ENCODE measurements at places on chromosomes 1 and 21.

GRCh38 chr1:53197291-53198200, 922 bp downstream of the CPT2 start:
- peaks cover 11% of the 10 kb centered on the region for H3K4me1 ChIP-seq
- no peaks in the 10 kb centered on the region for H3K36me3 ChIP-seq
- peaks cover 4% of the 10 kb centered on the region for H3K27me3 ChIP-seq
- peak overlapping the region; percentile 94 for H3K4me3 ChIP-seq
- peak overlapping the region; percentile 70 for H3K27ac ChIP-seq
- DNase-seq: no peak

- no peaks in the 10 kb centered on the region for H3K36me3 ChIP-seq
- H3K4me3 ChIP-seq: no peak overlapping the region
- H3K27ac ChIP-seq: no peak overlapping the region
- no peak for DNase-seq
- no peaks in the 10 kb centered on the region for H3K4me1 ChIP-seq
These were observed 39.5 kb downstream of the TRIM11 start for GRCh38 chr1:228366866-228367741.

- peak overlapping the region; percentile 99 for H3K4me3 ChIP-seq
- peaks cover 6% of the 10 kb centered on the region for H3K27me3 ChIP-seq
- H3K4me1 ChIP-seq: peaks cover 22% of the 10 kb centered on the region
- peak; percentile 52 for DNase-seq
These were observed 1.2 kb downstream of the PIK3C2B start for GRCh38 chr1:204493145-204493983.

DNA sequence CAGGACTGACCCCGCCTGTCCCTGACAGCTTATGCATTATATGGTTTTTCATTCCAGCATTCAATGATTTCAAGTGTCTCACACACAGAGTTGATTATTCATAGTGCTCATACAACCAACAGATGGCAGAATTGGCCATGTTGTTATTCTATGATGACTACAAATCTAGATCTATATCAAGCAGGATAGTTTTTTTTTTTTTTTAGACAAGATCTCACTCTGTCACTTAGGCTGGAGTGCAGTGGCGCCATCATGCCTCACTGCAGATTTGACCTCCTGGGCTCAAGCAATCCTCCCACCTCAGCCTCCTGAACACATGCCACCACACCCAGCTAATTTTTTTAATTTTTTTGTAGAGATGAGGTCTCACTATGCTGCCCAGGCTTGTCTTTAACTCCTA, 40.1 kb upstream of the LRRC8D start:
- DNase-seq: peak; percentile 32
- no peaks in the 10 kb centered on the region for H3K36me3 ChIP-seq
- no peak overlapping the region for H3K27ac ChIP-seq
- no peak overlapping the region for H3K4me3 ChIP-seq
- H3K4me1 ChIP-seq: no peaks in the 10 kb centered on the region

- H3K27me3 ChIP-seq: no peaks in the 10 kb centered on the region
- H3K4me3 ChIP-seq: no peak overlapping the region
- no peaks in the 10 kb centered on the region for H3K36me3 ChIP-seq
These were observed 60.5 kb upstream of the KIAA1614 start for GRCh38 chr1:180851995-180852887.

DNA sequence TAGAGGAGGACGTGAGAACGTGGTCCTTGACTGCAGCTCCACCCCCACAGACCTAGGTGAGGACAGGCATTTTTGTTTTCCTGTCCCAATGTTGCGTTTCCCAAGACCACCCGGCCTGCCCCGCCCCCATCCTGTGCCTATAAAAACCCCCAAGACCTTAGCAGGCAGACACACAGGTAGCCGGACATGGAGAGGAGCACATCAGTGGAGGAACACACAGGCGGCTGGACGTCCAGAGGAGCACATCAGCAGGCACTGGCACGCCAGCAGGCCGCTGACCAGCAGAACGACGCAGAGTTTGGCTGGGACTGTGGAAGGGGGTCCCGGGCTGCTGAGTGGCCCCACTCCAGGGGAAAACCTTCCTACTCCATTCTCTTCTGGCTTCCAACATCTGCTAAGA, 12.7 kb upstream of the HMGCL start:
- peak; percentile 30 for DNase-seq
- no peak overlapping the region for H3K27ac ChIP-seq
- no peaks in the 10 kb centered on the region for H3K4me1 ChIP-seq
- H3K27me3 ChIP-seq: peaks cover 10% of the 10 kb centered on the region

- no peaks in the 10 kb centered on the region for H3K36me3 ChIP-seq
- no peaks in the 10 kb centered on the region for H3K27me3 ChIP-seq
- H3K4me1 ChIP-seq: peaks cover 2% of the 10 kb centered on the region
- no peak for DNase-seq
These were observed 26.1 kb downstream of the PROK1 start for GRCh38 chr1:110477041-110477440.

- no peaks in the 10 kb centered on the region for H3K27me3 ChIP-seq
- H3K4me3 ChIP-seq: no peak overlapping the region
- DNase-seq: no peak
- no peaks in the 10 kb centered on the region for H3K4me1 ChIP-seq
- no peaks in the 10 kb centered on the region for H3K36me3 ChIP-seq
These were observed 219.3 kb downstream of the KCNJ6 start for GRCh38 chr21:37696936-37697335.

DNA sequence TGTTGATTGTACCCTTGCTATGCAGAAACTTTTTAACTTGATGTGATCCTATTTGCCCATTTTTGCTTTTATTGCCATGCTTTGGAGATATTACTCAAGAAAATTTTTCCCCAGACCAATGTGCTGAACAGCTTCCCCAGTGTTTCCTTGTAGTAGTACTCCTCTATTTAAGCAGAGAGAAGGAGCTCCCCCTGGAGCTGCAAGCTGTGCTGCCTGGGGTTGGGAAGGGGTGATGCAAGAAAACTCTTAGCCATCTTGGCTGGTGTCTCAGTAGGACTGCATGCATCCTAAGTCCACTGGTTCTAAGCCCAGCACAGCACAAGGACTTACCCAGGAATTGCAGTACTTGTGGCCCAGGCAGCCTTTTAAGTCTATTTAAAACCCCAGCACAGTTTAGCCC, 121.6 kb downstream of the NTMT2 start:
- H3K36me3 ChIP-seq: no peaks in the 10 kb centered on the region
- peak; percentile 54 for DNase-seq
- H3K4me3 ChIP-seq: no peak overlapping the region
- H3K27ac ChIP-seq: no peak overlapping the region
- no peaks in the 10 kb centered on the region for H3K27me3 ChIP-seq

GRCh38 chr21:29376556-29376955, 77.8 kb downstream of the BACH1 start:
- H3K36me3 ChIP-seq: no peaks in the 10 kb centered on the region
- no peaks in the 10 kb centered on the region for H3K4me1 ChIP-seq
- H3K27me3 ChIP-seq: no peaks in the 10 kb centered on the region
- DNase-seq: peak; percentile 80
- no peak overlapping the region for H3K4me3 ChIP-seq
- no peak overlapping the region for H3K27ac ChIP-seq

DNA sequence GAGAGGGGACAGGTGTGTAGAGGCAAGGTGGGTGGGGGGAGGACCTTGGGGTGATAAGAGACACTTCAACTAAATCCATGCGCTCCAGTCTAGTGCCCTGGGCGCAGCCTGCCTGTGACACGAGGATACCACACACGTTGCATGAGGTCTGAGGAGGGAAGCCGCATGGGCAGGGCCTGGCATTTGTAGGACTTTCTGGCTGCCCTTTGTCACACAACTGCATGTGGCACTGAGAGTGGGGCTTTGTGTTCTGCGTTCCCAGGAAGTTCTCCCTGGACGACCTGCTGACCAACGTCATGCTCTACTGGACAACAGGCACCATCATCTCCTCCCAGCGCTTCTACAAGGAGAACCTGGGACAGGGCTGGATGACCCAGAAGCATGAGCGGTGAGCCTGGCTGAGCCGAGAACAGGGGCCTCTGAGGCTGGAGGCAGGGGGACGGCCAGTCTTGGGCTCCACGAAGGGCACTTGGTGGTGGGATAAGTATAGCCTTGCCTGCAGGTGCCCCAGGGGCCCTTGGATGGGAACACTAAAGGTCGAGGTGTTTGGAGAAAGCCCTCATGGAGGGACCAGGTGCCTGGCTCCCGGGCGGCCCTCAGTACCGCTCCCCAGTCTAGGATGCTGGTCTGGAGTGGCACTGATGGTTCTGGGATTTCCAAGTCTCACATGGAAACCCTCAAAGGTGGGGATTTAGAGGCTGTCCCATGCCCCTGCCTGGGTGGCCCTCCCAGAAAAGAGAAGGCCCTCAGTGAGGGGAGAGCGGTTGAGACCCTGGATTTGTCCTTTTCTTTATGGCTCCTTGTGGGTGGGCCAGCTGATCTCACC, 34.5 kb downstream of the EPHX1 start:
- H3K4me3 ChIP-seq: no peak overlapping the region
- H3K4me1 ChIP-seq: peaks cover 8% of the 10 kb centered on the region
- no peak for DNase-seq

GRCh38 chr1:225461533-225462428, 33.9 kb upstream of the LBR start:
- H3K36me3 ChIP-seq: no peaks in the 10 kb centered on the region
- no peak overlapping the region for H3K27ac ChIP-seq
- no peak for DNase-seq
- no peak overlapping the region for H3K4me3 ChIP-seq
- H3K27me3 ChIP-seq: no peaks in the 10 kb centered on the region
- H3K4me1 ChIP-seq: peaks cover 34% of the 10 kb centered on the region

GRCh38 chr21:40929833-40930232, 82.9 kb upstream of the DSCAM start:
- H3K36me3 ChIP-seq: no peaks in the 10 kb centered on the region
- peaks cover 3% of the 10 kb centered on the region for H3K4me1 ChIP-seq
- H3K27me3 ChIP-seq: no peaks in the 10 kb centered on the region

- H3K27ac ChIP-seq: no peak overlapping the region
- no peak for DNase-seq
- H3K4me1 ChIP-seq: peaks cover 45% of the 10 kb centered on the region
- peaks cover 32% of the 10 kb centered on the region for H3K27me3 ChIP-seq
- H3K36me3 ChIP-seq: no peaks in the 10 kb centered on the region
These were observed 176.3 kb upstream of the POU3F1 start for GRCh38 chr1:38222891-38223290.

DNA sequence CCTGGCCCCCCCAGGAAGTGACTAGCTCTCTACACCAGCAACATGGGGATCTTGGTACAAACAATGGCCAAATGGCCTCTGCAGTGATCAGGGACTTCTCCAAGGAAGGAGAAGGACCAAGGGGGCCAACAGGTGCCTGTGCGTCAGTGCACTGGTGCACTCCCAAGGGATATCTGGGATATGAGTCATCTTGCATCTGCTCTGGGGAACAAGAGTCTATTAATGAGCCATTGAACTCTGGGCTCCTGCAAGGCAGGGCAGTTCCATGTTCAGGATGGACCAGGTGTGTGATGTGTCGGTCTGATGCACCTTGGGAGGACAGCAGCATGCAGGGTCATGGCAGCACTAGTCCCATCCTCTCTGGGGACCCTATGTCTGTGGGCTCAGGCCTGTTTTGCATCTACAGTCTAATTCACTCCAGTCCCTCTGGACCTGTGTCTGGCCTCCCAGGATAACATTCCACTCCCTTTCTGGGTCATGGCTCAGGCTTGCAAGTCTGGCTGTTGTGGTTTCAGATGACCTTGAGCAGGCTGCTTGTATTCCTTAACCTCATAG, 125.3 kb downstream of the TRABD2B start:
- H3K4me1 ChIP-seq: no peaks in the 10 kb centered on the region
- no peaks in the 10 kb centered on the region for H3K36me3 ChIP-seq
- H3K27me3 ChIP-seq: no peaks in the 10 kb centered on the region
- no peak overlapping the region for H3K27ac ChIP-seq

- no peaks in the 10 kb centered on the region for H3K36me3 ChIP-seq
- no peaks in the 10 kb centered on the region for H3K4me1 ChIP-seq
- H3K27ac ChIP-seq: no peak overlapping the region
These were observed 370.0 kb upstream of the CHRM3 start for GRCh38 chr1:239016337-239016736.

- no peaks in the 10 kb centered on the region for H3K36me3 ChIP-seq
- DNase-seq: no peak
- no peaks in the 10 kb centered on the region for H3K4me1 ChIP-seq
- H3K4me3 ChIP-seq: no peak overlapping the region
These were observed 33.9 kb downstream of the DDR2 start for GRCh38 chr1:162666006-162666645.

GRCh38 chr1:59514061-59514909, 217.4 kb downstream of the FGGY start:
- no peak overlapping the region for H3K27ac ChIP-seq
- no peaks in the 10 kb centered on the region for H3K27me3 ChIP-seq
- no peak overlapping the region for H3K4me3 ChIP-seq

- no peaks in the 10 kb centered on the region for H3K36me3 ChIP-seq
- H3K27me3 ChIP-seq: peaks cover 29% of the 10 kb centered on the region
- no peak overlapping the region for H3K27ac ChIP-seq
- DNase-seq: no peak
- H3K4me3 ChIP-seq: no peak overlapping the region
These were observed 4.8 kb downstream of the KISS1 start for GRCh38 chr1:204191456-204191855.

- peaks cover 20% of the 10 kb centered on the region for H3K4me1 ChIP-seq
- H3K36me3 ChIP-seq: peaks cover 29% of the 10 kb centered on the region
These were observed 7.9 kb upstream of the ELF3 start for GRCh38 chr1:202002507-202002906.

GRCh38 chr1:197733324-197733723, 42.0 kb downstream of the DENND1B start:
- H3K4me1 ChIP-seq: peaks cover 13% of the 10 kb centered on the region
- H3K27ac ChIP-seq: no peak overlapping the region
- DNase-seq: no peak
- H3K27me3 ChIP-seq: no peaks in the 10 kb centered on the region
- no peaks in the 10 kb centered on the region for H3K36me3 ChIP-seq

DNA sequence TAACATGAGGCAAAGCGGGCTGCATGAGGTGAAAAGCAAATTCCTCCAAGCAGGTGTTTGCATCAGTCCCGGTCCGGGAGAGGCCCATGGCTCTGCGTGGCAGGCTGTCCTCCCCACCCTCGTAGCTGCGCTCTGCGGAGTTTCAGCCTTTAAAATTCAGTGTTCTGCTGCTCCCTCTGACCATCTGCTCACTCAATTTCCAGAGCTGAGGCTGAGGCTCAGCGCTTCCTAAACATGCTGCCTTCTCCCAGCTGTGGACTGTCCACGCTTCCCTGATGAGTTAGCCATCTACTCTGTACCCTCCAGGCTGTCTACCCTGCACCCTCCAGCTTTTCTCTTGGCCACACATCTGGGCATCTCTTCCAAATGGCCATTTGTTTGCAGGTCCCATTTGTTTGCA, 87.7 kb downstream of the KCNJ6 start:
- no peak for DNase-seq
- H3K27me3 ChIP-seq: no peaks in the 10 kb centered on the region
- H3K27ac ChIP-seq: no peak overlapping the region
- H3K4me3 ChIP-seq: no peak overlapping the region
- H3K4me1 ChIP-seq: peaks cover 6% of the 10 kb centered on the region

GRCh38 chr1:209863766-209864485, 36.2 kb downstream of the UTP25 start:
- no peak overlapping the region for H3K4me3 ChIP-seq
- no peaks in the 10 kb centered on the region for H3K27me3 ChIP-seq
- H3K27ac ChIP-seq: no peak overlapping the region
- peaks cover 5% of the 10 kb centered on the region for H3K36me3 ChIP-seq
- DNase-seq: no peak

DNA sequence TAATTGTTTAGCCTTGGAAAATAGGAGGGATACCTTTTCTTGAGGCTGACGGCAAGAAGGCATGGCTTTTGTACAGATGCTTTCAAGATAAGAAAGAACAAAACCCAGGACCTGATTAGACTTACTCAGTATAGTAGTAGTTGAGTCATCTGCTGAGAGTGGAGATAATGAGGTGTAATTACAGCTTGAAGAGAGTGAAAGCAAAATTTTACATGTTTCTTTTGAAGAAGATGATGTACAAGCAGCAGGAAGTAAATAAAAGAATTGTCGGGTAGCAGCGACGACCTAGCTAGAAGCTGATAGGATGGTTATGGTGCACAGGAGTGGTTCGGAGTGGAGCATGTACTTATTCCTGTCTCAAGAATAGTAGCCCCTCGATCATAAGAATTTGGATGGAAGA, 6.6 kb downstream of the ANGPTL1 start:
- H3K27ac ChIP-seq: no peak overlapping the region
- H3K4me1 ChIP-seq: peaks cover 13% of the 10 kb centered on the region
- no peaks in the 10 kb centered on the region for H3K27me3 ChIP-seq
- no peaks in the 10 kb centered on the region for H3K36me3 ChIP-seq

Data from GM23338 (cell line).